MM.1S (cell line): ENCODE measurements at places on chromosomes 16 and 17.

DNA sequence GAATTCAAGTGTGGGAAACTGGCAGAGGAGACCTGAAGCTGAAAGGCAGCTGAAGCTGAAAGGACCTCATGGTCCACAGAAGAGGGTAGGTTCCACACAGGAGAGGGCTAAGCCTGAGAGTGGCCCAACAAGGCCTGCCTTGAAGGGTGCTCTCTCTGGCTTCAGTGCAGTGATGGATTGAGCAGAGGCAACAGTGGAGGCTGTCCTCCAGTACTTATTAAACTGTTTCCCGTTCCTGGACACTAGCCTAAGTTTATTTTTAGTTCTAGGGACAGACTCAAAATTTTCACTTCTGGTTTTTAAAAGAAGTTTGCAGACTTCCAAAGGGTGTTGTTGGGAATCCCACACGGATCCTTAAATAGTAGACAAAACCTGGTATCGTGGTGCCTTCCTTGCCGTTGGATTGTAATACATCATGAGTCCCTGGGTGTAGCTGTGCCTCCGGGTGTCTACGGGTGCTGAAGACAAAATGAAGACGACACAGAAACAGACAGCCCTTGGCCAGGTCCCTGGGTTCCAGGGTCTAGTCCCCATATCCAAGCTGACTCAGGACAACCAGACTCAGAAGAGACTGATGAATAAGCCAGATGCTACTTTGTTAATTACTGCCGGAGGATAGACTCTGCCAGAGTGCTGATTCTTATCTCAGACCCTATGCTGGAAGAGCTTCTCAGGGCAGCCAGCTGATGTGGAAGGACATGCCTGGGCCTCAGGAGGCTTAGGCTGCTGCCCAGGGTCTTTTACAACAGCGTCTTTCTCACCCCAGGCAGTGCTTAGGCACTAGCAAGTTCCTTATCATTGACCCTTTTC is 7.1 kb upstream of the CMTM4 start:
- DNase-seq, result no peak
- H3K27ac ChIP-seq, result no peak overlapping the region
- H3K36me3 ChIP-seq, result no peaks in the 10 kb centered on the region
- H3K4me1 ChIP-seq, result peaks cover 6% of the 10 kb centered on the region
- no peaks in the 10 kb centered on the region for H3K27me3 ChIP-seq

DNA sequence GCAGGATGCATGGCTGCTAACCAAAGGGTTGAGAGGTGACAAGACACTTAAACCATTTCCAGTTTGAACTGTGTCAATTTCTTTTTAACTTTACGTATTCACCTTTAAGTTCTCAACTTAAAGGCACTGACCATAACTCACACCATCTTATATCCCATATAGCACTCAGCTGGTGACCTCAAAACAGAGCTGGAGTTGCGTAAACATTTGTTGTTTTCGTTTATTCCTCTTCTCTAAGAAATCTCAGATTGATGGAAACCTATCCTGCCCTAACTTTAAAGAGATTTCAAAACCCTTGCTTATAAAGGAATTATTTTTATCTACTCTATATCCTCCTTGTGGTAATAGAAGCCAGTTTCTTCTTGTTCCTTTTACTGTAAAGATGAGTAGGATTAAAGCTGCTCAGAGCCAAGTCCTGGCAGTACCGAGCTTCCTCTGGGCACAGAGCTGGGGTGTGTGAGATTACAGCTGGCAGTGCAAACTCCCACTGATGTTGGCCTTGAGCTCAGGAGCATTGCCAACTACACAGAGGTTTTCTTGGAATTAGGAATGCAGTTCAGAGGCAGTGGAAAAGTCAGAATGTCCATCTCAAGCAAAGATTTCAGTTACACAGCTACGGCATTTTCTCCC is 1.3 kb downstream of the KCTD2 start:
- H3K4me3 ChIP-seq, result peak overlapping the region; percentile 78; the same call in 1 of the 2 replicates
- no peaks in the 10 kb centered on the region for H3K27me3 ChIP-seq
- no peaks in the 10 kb centered on the region for H3K36me3 ChIP-seq
- DNase-seq, result no peak

DNA sequence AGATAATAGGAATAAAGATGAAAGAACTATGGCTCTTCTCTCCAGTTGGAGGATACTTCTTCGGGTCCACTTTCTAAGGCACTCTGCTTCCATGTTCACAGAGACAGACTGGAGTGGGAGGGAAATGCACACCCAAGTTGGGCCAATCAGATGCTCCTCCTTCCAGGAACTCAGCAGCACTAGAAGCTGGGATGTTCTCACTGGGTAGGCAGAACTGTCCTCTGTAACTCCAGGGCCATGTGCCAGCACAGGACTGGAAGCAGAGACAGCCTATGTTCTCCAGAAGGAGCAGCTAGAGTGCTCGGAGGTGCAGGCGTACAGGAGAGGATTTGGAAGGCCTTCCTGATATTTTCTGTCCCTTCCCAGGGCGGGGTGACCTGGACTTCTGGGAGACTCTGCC is 49.9 kb upstream of the SREBF1 start:
- H3K4me1 ChIP-seq, result peaks cover 7% of the 10 kb centered on the region
- no peaks in the 10 kb centered on the region for H3K36me3 ChIP-seq
- H3K27me3 ChIP-seq, result no peaks in the 10 kb centered on the region
- H3K27ac ChIP-seq, result no peak overlapping the region
- DNase-seq, result no peak
- no peak overlapping the region for H3K4me3 ChIP-seq

GRCh38 chr16:48608452-48608851 is 1.5 kb downstream of the N4BP1 start:
- no peaks in the 10 kb centered on the region for H3K27me3 ChIP-seq
- no peaks in the 10 kb centered on the region for H3K36me3 ChIP-seq
- DNase-seq, result peak; percentile 86
- H3K4me1 ChIP-seq, result peaks cover 48% of the 10 kb centered on the region
- H3K4me3 ChIP-seq, result peak overlapping the region; percentile 94
- H3K27ac ChIP-seq, result peak overlapping the region; percentile 93

DNA sequence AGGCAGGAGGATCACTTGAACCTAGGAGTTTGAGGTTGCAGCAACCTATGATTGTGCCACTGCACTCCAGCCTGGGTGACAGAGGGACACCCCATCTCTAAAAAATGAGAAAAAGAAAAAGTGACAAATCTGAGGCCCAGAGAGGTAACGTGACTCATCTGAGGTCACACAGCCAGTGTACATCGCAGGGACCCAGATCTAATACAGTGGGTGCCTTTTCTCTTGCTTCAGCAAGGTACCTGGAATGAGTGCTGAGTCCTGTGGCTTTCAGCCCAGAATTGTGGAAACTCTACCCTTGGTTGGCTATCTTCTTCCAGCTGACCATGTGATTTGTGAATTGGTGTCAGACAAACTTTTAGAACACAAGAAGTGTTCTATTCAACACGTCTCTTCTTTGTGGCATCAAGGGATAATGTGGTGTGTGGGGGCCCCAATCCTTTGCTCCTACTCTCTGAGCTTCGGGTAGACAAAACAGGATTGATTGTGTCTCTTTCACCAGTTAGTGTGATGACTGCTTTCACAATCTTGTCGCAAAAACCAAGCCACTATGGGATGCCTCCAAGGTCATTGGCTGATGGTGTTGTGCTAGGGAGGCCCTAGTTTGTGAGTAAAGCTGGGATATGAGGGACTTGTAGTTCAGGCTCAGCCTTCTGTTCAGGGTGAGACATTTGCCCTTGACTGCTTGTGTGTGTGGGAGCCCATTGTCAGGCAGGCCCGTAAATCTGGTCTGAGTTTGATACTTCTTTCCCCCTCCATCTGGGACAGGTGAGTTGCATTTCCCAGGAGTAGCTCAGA is 71.0 kb downstream of the MSI2 start:
- H3K4me1 ChIP-seq, result no peaks in the 10 kb centered on the region
- no peak for DNase-seq
- H3K4me3 ChIP-seq, result no peak overlapping the region
- H3K36me3 ChIP-seq, result no peaks in the 10 kb centered on the region
- no peaks in the 10 kb centered on the region for H3K27me3 ChIP-seq

DNA sequence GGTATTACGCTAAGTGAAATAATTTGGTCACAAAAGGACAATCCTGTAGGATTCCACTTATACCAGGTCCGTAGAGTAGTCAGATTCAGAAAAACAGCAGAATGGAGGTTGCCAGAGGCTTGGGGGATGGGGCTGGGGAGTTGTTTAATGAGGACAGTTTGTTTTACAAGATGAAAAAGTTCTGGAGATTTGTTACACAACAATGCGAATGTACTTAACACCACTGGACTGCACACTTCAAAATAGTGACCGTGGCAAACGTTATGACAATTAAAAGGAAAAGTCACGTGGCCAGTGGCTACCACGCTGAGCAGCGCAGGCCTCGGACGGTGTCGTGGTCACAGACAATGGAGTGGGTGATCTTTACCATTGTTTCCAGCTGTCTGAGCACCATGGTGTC is 338.1 kb downstream of the SEC14L1 start:
- DNase-seq, result no peak
- H3K27me3 ChIP-seq, result no peaks in the 10 kb centered on the region
- no peak overlapping the region for H3K4me3 ChIP-seq
- H3K27ac ChIP-seq, result no peak overlapping the region
- no peaks in the 10 kb centered on the region for H3K36me3 ChIP-seq

DNA sequence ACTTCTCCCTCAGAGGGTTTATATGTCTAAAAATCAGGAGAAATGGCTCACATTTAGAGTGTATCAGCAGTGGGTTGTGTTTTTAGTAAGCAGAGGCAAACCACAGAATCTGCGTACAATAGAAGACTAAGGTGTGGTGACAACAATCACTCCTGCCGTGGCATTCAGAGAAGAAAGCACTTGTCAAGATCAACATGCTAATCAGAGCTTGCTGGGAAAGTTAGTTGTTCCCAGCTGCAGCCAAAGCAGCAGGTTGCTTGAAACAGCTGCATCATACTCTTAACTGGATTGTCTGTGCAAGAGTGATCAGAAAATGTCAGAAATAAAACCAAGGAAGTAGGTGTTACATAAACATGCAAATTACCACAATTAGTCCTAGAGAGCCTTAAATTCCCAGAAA is 616.4 kb downstream of the CDH8 start:
- H3K4me3 ChIP-seq, result no peak overlapping the region
- no peaks in the 10 kb centered on the region for H3K4me1 ChIP-seq
- no peaks in the 10 kb centered on the region for H3K36me3 ChIP-seq
- H3K27me3 ChIP-seq, result no peaks in the 10 kb centered on the region
- no peak for DNase-seq

- DNase-seq, result no peak
- peaks cover 6% of the 10 kb centered on the region for H3K27me3 ChIP-seq
- H3K4me3 ChIP-seq, result no peak overlapping the region
- H3K27ac ChIP-seq, result no peak overlapping the region
- H3K36me3 ChIP-seq, result no peaks in the 10 kb centered on the region
These were observed 5.4 kb downstream of the LRRC75A start for GRCh38 chr17:16486373-16487250.

DNA sequence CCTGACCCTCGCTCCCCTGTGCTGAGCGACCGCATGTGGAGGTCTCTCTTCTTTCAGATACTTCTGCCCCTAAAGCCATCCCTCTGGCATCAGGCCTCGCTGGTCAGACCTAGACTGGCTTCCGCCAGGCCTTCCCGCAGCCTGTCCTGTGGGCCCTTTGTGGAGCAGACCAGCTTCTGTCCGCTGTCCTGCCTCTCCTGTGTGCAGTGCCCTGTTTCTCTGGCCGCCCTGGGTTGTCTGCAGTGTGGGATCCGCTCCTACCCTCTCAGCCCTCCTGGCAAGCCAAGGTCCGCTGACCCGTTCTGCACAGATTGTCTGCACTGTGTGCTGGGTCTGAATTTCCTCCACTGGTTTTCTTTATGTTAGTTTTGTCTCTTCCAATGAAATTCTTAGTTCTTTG is 21.5 kb upstream of the MC1R start:
- no peaks in the 10 kb centered on the region for H3K4me1 ChIP-seq
- DNase-seq, result no peak
- H3K4me3 ChIP-seq, result no peak overlapping the region
- no peaks in the 10 kb centered on the region for H3K36me3 ChIP-seq
- H3K27ac ChIP-seq, result no peak overlapping the region
